ENCODE measurements at places on chromosomes 5 and 9.

DNA sequence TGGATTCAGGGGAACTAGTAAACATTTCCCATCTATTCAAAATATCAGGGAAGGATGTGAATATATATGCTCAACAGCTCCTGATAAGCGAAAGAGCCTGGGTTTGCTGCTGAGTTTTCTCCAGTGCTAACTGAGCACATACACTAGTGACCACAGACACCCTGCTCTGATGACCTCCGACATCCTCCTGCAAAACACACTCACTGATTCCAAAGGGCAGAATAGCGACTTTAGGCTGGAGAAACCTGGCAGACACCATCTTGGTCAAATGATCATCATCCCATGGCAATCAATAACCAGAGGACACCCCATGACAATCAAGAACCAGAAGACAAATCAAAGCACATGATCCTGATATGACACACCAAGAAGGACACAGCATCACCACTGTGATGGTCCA lies 9.2 kb upstream of the GADD45G start:
- DNase-seq: no peak

- DNase-seq: no peak
These were observed 32.6 kb upstream of the PRRC2B start for GRCh38 chr9:131361202-131361833.

DNA sequence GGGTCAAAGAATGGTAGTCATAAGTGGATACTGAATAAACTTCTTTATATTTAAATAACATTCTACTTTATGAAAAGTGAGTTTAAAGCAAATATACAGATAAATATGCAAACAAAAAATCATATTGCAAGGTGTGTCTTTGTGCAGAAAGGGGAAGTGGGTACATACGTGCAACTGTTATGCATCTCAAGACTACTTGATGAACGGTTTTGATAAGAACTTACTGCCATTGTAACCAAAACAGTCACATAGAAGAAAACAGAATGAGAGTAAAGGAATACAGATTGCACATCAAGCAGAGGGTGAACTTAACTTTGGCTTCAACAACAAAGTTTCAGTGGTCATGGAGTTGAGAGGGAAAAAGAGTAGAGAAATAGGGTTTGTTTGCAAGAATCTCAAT lies 9.9 kb downstream of the CAMK4 start:
- DNase-seq: no peak

DNA sequence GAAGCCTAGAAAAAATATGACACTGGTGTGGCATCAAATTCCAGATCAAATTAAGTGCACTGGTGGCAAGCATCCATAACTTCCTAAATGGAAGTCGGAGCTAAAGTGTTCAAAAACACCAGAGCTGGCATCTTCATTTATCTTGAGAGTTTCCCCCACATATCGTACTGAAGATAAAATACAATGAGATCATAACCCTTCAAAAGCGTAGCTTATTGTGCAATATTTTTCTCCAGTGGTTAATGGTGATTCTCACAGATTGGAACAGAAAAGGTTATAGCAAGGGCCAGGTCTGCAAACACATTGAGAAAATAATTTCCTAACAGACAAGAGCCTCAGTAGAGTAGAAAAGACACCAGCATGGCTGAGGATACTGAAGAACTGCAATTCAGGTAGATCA lies 147.6 kb downstream of the SEMA5A start:
- DNase-seq: no peak

DNA sequence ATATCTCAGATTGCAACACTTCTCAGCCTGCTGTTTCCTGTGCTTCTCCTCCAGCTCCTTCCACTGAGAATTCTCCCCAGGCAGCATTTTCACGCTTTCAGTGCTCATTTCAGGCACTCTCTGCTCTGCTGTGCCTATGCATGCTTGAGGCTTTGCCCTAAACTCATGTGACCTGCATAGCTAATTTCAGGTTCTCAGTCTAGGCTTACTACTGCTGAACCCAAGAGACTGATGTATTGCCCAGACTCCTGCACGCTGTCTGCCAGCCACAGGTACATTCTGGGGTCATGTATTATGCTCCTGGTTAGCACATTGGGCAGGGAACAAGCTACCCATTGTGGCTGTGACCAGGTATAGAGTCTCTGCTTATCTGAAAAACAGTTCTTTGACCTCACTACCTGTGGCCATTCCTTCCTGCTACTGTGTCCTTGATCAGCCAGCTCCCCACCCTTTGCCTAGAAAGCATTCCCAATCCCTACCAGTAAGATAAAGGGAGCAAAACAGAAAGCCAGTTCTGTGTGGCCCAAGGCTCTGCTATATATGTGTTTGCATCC lies 34.7 kb downstream of the PIP5K1B start:
- DNase-seq: no peak

GRCh38 chr9:2495221-2496005 lies 126.2 kb upstream of the VLDLR start:
- no peak for DNase-seq

GRCh38 chr9:131642496-131643083 lies 97.3 kb downstream of the PRRT1B start:
- no peak for DNase-seq

DNA sequence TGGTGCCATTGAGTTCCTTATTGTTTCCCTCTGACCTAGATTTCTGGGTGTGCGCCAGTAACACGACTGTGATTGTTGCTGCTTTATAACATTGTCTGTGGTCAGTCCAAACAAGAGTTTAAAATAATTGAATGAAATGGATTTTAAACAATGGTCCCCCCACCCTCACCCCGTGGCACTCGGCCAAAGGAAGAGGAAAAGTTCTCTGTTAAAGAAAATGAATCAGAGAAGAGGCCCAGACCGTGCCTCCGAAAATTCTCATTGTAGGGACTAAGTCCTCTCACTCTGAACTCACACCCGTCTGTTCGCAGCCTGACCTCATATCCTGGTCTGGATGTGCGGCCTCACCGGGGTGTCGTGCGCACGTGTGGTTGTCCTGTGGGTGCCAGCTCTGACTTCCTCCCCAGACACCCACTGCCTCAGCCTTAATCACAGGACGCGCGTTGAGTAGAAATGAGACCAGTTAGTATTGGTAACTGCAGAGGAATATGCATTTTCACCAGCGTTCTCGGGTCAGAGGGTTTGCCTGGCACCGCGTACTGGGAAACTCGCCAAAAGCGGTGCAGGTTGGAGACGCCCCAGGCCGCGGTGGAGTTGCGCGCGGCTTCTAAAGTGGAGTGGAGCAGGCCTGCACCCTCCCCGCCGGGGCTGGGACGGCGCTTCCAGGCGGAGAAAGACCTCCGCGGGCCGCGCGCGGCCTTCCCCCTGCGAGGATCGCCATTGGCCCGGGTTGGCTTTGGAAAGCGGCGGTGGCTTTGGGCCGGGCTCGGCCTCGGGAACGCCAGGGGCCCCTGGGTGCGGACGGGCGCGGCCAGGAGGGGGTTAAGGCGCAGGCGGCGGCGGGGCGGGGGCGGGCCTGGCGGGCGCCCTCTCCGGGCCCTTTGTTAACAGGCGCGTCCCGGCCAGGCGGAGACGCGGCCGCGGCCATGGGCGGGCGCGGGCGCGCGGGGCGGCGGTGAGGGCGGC lies at the start of gene ABL1:
Gene ABL1, plus strand, starts transcription at position 884 of the 966 bp plus-strand sequence. CDS start 193 bp downstream, outside the sequence.
- DNase-seq: no peak

DNA sequence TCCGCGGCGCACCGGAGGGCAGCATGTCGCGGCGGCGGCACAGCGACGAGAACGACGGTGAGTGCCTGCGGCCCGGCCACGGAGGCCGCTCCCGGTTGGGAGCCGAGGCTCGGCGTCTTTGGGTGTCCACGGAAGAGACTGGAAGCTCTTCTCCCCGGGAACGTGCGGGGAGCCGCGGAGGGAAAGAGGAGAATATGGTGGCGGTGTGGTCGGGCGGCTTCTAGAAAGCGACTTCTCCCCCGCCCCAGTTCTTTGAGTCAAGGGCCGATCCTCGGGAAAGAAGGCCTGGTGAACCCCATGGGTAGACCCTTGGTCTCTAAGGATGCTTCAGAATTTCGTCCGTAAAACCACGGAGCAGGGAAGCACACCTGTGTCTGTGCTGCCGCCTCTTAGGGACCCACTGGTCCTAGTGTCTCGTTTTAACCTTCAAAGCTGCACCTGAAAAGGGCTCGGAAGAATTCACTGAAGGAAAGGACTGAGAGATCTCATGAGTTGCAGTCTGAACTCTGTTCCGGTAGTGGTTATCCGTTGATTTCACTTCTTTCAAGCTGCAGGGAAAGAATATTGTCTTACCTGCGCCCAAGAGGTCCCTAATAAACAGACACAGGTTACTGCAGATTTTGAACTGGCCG lies 354 bp downstream of the NCBP1 start:
- DNase-seq: no peak

DNA sequence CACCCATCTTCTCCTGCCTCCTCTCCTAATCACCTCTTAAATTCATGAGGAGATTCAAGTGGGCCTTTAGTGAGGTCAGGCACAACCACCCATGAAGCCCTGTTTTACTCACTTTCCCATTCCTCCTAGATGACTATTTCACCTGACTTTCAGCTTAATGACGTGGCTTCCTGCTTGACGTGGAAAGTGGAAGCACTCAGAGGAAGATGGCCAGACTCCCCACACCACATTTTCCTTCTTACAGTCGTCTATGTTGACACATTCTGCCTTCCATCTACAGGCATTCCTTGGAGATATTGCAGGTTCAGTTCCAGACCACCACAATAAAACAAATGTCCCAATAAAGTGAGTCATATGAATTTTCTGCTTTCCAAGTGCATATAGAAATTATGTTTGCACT lies 146.4 kb upstream of the TAS2R1 start:
- DNase-seq: peak; percentile 37

DNA sequence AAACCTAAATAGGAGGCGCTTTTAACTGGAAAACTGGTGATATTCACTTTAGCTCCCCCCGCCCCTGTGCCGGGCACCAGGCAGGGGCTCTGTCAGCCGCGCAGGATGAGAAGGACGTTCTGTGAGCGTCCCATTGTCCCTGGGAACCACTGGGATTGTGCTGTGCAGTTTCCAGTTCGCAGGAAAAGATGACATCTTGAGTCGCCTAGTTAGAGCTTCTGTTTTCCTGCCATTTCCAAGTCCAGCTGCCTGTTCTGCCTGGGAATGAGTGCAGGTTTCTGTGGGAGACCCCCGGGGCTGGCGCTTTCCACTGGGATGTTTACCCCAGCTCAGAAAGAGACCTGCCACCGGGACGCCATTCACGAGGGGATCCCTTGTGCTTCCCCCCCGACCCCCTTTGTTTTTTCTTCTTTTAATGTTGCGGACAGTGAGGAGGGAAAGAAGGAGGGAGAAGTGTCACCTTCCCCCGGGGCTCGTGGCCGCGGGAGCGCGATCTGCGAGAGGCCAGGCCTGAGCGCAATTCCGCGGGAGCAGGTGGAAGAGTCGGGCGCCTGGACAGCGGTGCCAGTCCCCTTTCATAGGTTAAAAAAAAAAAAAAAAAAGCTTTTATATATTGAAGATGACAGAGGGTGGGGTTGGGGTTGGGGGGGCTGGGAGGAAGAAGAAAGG lies 121.5 kb downstream of the RMI1 start:
- no peak for DNase-seq

- DNase-seq: no peak
These were observed 79.2 kb upstream of the SLCO4C1 start for GRCh38 chr5:102375272-102375671.

- no peak for DNase-seq
These were observed 248.0 kb downstream of the DRD1 start for GRCh38 chr5:175195698-175196656.

DNA sequence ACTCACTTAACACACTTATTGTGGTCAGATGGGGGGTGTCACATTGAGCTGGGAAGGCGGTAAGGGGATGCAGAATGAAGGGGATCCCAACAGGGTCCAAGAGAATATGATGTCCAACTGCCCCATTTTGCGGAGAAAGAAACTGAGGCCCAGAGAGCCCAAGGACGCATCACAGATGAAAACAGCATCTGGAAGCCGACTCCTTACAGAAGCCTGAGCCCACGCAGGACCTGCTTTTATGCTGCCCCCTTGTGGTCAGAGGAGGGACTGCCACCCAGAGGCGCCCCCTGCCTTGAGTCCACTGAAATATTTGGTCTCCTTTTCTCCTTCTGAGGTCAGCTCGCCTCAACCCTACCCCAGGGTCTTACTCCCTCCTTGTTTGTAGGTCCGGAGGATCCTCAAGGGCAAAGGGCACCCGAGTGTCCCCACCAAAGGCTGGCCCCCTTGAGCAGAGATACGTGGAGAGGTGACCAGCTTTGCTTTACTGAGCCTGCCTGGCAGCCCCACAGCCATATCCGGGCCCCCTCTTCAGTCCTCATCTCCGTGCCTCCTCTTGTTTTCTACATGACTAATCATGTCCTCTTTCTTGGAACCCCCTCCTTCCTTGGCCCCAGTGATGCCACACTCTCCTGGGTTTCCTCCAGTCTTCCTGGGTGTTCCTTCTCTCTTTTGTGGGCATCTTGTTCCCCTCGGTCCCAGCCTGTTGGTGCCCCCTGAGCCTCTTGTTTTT lies 30.0 kb upstream of the TTLL11 start:
- DNase-seq: peak; percentile 20

DNA sequence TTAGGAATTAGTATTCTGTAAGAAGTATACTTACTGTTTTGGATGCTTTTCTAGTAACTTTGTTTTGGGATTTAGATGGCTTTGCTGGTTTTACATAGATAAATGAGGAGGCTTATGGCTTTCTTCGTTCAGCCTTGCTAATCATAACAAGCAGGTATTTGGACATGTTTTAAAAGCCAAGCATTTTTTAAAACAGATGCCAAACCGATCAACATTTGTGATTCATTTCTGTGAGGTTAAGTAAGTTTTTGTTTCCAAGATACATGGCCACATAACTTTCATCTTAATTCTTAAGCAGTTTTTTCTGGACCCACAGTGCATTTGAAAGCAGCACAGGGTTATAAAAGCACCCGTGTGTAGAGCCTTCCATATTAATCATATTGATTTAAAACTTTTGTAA lies 21.7 kb downstream of the TARS1 start:
- no peak for DNase-seq

GRCh38 chr5:137760719-137761516 lies 6.8 kb upstream of the HNRNPA0 start:
- DNase-seq: no peak

- no peak for DNase-seq
These were observed 41.5 kb upstream of the PPP3R2 start for GRCh38 chr9:101636247-101636646.

DNA sequence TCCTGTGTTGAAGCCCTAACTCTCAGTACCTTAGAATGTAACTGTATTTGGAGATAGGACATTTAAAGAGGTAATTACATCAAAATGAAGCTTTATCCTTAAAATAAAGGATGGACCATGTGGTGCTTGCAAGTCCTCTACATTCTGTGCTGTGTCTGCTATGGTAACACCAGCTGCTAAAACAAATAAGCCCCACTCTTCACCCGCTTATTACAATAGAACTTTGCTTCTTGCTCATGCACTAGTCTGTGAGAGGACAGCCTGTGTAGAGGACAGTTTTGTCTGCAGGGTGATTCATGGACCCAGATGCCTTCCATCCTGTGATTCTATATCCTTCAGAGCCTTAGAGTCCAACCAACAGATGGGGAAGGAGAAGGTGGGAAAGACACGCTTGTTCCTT lies 12.5 kb upstream of the IGFBPL1 start:
- no peak for DNase-seq

DNA sequence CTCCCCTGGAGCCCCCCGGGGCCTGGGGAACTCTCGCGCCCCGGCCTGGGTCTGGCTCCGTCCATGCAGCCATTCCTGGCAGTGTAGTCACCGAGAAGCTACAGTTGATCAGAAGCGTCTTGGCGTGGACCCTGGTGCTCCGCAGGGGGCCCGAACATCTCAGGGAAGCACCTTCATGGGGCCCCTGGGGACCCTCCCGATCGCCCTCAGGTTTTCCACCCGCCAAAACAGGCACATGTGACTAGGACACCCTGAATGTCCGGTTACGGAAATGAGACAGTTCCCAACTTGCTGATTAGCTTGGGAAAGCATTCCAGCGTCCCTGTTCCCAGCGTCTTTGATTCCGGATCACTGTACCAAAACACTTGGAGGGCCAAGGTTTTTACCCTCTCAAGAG lies 472 bp downstream of the FBXO4 start:
- no peak for DNase-seq

Data from fibroblast of skin of left biceps (primary cell).